ENCODE measurements at places on chromosomes 6 and 20.

- no peak for DNase-seq
These were observed 111.6 kb downstream of the ERMARD start for GRCh38 chr6:169862892-169863525.

- DNase-seq: no peak
These were observed 306.9 kb upstream of the SGK1 start for GRCh38 chr6:134624781-134625180.

DNA sequence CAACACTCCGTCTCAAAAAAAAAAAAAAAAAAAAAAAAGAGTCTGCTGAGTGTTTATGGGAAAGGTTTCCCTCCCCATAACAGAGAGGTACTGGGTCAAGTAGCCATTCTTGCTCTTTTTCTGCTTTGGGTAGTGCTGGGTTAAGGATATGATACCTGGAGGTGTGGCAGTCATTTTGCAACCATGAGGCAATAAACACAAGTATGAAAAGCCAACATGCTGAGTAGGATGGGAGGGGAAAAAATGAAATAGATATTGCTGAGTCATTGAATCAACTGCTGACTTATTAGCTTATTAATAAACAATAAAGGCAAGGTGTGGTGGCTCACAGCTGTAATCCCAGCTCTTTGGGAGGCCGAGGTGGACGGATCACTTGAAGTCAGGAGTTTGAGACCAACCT is 2.3 kb upstream of the TOMM34 start:
- no peak for DNase-seq

DNA sequence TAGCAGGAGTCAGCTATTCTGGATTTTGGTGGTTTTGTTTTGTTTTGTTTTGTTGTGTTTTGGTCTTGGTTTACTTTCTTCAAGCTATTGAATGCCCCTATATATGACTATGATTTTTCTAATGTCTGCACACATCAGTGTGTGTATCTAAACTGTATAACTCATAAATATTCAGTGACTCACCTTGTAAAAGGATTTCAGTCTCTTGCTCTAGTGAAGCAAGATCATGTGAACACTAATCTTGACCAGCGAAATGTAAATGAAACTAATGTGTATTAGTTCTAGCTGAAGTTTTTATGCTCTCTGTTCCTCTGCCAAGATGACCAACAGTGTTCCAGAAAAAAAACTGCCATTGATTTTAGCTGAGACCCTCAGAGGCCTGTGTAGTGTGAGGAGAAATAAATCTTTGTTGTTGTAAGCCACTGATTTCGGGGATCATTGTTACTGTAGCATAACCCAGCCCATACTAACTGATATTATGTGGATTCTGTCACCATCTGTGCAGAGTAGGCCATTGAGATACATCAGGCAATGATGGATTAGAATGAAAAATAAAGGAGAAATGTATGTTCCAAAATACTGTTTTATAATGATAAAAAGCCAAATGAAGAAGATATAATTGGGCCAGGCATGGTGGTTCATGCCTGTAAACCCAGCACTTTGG is 11.5 kb upstream of the BTBD9 start:
- DNase-seq: no peak

- DNase-seq: no peak
These were observed 82.4 kb upstream of the TAB2 start for GRCh38 chr6:149235130-149235561.

GRCh38 chr6:83827050-83827449 is 26.1 kb upstream of the RIPPLY2 start:
- no peak for DNase-seq

GRCh38 chr6:17972074-17972952 is 15.1 kb downstream of the KIF13A start:
- DNase-seq: no peak

DNA sequence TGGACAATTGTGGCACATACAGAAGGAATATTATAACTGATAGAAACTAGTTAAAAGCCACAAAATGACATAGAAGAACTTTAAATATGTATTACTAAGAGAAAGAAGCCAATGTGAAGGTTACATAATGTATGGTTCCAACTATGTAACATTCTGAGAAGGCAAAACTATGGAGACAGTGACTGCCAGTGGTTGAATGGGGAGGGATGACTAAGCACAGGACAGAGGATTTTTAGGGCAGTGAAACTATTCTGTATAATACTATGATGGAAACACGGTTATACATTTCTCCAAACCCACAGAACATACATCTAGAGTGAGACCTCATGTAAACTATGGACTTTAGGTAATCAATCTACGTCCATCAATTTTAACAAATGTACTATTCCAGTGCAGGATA is 22.4 kb downstream of the SYNCRIP start:
- no peak for DNase-seq
